ENCODE measurements at places on chromosomes 7 and 10. TPM values are rescaled to one million over a fixed set of nuclear protein-coding genes. Genes with fewer than 3 reads are reported as not detected.

The RSPH10B gene
- total RNA-seq: not detected

The OR2A42 gene
- total RNA-seq: not detected

The PPP1R17 gene
- not detected for total RNA-seq

The SHTN1 gene
- 6.3 TPM for total RNA-seq

The IFRD1 gene
- total RNA-seq: 107 TPM

- DNase-seq: peak; percentile 68
Observed at GRCh38 chr7:70325509-70326101, 727.3 kb downstream of the AUTS2 start.

GRCh38 chr10:117241541-117242462, 888 bp downstream of the SLC18A2 start:
- DNase-seq: no peak

GRCh38 chr10:109831846-109832245, 91.5 kb downstream of the XPNPEP1 start:
- no peak for DNase-seq

DNA sequence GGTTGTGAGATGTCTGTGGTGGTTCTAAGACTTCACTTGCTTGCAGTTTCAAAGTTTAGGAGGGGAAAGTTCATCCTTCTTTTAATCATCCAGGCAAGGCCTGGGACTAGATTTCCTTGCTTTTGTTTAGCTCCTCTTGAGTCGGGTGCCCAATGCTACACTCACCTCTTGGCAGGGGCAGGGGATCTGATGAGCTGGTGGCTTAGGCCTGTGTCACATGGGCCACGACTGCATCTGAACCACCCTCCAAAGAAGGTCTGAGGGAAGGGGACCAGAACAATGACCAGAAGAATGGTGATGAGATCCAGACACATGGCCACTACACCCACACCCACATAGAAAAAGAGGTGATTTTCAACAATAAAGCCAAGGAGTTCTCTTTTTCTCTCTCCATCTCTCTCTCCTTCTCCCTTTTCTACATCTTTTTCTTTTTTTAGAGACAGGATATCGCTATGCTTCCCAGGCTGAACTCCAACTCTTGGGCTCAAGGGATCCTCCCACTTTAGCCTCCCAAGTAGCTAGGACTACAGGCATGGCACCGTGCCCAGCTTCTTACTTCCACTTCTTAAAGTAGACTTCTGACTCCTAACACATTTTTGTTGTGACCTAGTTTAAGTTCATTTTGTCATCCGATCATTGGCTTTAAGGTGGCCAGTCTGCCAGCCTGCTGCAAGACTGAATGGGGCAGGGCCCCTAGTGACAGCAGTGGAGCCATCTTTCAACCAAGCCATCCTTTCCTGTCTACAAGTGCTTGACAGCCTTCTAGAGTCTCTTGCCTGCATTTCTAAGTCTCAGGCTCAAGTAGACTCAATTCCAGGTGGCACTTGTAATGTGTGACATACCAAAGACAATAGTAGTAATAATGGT, 350.9 kb downstream of the RNLS start:
- DNase-seq: no peak

DNA sequence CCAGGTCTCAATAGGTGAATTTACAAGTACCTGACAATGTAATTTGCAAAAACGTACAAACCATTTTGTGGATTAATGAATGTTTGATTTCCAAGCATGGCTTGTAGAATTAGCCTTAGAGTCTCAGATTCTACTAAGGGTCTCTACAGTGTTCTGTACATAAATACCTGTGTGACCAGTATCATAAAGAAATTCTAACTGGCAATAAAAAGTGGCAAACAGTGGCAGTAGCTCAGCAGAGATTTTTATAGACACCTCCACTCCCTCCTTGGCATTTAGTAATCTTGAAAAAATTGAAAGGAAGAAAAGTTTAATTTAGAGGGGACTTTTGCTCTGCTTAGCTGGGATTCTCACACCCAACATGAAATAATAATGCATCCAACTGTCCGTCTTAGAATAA, 220.8 kb downstream of the POU6F2 start:
- no peak for DNase-seq

DNA sequence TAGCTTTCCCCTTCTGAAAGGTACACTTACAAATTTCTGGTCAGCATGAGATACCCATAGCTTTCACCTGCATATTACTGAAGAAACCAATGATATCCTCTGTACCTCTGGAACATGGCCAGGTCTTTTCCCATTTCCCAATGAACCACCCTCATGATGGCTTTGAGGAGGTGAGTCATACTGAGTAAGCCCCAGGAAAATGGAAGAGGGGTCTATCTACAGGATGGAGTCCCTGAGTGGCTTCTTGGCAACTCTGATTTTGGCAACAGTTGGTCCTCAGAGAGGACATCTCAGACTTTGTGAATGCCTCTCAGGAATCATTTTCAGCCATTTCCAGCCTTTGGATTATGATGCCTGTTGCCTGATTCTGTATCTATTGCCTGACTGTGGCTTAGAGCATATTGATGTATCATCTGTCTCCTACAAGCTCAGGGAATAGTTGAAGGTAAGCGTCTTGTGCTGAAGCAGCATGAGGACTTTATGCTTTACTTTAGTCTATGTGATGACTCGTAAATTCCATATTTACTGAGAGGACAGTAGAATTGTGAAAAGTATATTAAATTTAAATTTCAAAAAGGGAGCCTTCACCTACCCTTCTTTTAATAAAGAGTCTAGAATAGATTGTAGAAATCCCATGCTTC, 84.7 kb upstream of the DKK1 start:
- DNase-seq: no peak

GRCh38 chr10:91582153-91582554, 50.7 kb downstream of the PPP1R3C start:
- DNase-seq: no peak

DNA sequence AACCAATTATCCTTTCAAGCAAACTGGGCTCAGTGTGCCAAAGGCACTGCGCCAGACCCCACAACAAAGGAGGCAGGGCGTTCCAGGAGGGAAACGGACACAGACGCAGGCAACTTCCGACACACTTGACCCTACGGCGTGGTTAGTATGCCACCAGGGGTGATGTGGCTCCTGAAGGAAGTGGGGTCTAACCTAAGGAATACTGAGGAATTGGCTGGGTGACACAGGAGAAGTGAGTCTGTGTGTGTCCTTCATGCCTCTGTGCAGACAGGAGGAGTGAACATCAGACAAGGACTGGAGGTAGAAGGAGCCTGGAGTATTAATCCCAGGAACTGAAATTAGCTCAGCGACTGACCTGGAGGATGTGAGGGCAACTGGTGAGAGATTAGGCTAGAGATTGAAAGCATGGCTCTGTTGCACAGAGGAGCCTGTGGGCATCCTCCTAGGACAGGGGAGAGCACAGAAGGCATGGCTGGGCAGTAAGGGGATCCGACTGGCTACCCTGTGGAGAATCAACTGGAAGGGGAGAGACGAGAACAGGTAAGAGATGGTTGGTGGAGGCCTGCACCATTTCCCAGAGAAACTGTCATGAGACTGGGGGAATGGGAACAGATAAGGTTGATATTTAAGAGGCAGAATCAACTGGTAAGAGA, 27.8 kb downstream of the GSDME start:
- no peak for DNase-seq

- DNase-seq: no peak
Observed at GRCh38 chr10:30967650-30968410, 63.8 kb downstream of the ZNF438 start.

- peak; percentile 18 for DNase-seq
Observed at GRCh38 chr10:96509017-96509641, 4.6 kb downstream of the TLL2 start.

DNA sequence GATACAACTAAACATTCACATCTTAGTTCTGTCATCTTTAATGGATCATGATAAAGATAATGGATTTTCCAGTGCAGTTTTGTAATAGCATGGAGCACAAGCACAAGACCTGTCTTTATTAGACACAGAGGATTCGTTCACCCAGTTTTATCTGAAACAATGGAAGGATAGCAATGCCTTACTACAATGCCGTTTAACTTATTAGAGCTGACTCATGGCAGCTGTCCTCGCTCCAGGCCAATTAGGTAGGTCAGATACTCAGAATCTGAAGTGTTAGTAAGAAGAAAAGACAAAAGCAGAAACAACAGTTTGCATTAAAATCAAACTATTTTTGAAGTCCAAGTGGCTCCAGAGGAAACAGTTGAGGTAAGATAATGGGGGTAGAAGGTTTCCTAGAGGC, 12.8 kb downstream of the OR13A1 start:
- DNase-seq: no peak

DNA sequence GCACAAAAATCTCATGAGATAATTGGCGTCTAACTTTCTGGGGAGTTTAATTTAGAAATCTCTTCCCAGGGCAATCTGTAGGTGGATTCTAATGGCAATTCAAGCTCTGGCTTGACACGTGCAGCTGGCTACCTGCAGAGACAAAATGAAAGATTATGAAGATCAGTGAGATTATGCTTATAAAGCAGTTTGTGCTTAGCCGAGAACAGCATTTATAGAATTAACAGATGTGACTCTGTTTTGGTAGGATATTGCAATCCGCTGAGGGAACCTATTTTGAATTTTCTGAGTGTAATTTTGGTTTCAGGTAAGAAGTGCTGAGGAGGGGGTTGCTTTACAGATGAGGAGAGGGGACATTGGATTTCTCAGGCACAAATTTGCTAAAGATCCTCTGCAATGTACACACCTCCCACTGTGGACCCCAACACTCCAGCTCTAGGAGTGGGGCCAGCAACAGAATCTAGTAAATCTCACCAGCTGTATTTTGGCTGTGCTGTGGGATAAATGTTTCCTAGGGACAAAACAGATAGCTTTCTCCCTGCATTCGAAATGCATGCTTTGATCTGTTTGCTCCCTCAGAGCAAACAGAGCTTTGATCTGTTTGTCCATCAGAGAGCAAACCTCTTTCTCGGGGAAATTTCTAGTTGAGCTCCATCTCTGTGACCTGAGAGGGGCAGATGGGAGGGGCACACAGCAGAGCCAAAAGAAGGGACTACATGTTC, 7.4 kb downstream of the GJD4 start:
- DNase-seq: no peak

- no peak for DNase-seq
Observed at GRCh38 chr10:26960308-26960707, 99.5 kb upstream of the ABI1 start.

DNA sequence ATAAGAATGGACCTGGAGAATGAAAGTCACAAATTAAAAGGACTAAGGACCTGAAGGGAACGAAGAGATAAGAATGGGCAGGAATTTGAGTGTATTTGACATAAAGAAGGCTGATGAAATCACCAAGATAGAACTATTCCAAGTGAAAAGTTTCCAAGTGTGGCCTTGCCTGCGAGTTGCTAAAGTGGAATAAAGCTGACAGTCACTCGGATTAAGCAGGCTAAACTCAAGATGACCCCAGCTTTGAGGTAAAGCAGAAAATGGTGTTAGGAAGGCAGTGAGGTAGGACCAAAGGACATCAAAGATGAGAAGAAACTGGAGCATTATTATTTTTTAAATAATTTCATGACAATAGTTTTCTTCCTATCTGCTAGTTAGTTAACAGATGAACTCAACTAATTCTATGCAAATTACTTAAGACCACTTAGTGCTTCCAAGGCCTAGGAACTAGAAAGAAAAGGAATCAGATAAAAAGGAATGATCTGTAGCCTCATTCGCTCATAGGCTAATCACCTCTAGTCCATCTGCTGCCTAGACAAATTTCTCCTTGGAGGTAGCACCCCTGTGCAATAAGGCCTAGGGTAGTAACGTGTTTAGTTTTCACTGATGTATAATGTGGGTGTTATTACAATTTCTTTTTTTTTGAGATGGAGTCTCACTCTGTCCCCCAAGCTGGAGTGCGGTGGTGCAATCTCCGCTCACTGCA, 34.5 kb downstream of the EZH2 start:
- no peak for DNase-seq

DNA sequence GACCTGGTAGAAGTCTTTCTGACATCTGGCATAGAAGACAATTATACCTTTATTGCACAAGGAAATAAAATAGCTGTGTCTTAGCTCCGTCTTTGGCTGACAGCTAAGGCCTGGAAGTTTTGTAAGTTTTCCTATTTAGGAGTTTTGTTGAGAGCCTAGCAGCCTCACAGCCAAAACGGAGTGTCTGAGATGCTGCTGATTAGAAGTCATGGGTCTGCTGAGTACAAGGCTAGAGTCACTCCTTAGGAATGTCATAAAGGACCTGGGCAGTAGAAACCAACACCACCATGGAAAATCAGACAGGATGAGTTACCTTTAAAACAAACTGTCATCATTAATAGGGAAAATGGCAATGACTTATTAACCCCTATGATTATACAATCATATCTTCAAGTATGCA, 442.5 kb downstream of the KCNMA1 start:
- DNase-seq: peak; percentile 70

- no peak for DNase-seq
Observed at GRCh38 chr10:17576768-17577167, 40.4 kb downstream of the HACD1 start.

All from H4 (cell line).